ENCODE measurements at places on chromosomes 3 and 15.

- DNase-seq = no peak
Measured at GRCh38 chr3:29282427-29283230, 1.8 kb downstream of the RBMS3 start.

DNA sequence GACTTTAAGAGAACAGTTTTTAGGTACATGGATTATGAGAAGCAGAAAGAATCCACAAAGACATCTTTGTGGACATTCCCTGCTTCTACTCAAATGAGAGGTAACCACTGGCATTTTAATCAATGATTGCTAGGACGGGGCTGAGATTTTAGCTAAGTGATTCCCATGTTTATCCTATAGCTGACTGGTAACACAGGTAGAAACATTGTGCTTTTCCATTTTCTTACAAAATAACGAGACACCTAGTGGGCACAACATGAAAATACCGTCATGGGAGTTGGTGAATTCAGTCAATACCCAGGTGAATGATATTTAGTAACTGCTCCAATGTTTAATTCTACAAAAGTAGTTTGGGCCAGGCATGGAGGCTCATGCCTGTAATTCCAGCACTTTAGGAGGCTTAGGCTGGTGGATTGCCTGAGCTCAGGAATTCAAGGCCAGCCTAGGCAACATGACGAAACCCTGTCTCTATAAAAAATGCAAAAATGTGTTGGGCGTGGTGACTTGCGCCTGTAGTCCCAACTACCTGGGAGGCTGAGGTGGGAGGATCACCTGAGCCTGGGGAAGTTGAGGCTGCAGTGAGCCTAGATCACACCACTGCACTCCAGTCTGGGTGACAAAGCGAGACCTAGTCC lies 37.2 kb upstream of the DENND4A start:
- DNase-seq = no peak

DNA sequence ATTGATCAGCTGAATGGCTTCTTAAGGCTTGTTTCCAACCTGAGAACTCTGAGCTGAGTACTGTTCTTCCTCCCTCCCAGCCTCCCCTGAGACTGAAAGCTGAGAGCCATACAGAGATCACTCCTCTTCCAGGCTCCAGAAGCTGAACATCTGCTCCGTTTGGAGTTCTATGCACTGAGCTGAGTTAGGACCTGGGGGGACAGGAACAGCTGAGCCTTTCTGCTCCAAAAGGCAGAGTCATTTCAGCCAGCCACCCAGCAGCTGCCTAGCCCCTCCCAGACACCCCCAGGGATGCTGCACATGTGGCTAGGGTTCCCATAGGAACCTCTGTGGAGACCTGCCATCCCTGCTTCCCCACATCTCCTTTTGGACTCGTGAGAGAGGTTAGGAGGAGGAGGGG lies 64.2 kb upstream of the GLCE start:
- no peak for DNase-seq

DNA sequence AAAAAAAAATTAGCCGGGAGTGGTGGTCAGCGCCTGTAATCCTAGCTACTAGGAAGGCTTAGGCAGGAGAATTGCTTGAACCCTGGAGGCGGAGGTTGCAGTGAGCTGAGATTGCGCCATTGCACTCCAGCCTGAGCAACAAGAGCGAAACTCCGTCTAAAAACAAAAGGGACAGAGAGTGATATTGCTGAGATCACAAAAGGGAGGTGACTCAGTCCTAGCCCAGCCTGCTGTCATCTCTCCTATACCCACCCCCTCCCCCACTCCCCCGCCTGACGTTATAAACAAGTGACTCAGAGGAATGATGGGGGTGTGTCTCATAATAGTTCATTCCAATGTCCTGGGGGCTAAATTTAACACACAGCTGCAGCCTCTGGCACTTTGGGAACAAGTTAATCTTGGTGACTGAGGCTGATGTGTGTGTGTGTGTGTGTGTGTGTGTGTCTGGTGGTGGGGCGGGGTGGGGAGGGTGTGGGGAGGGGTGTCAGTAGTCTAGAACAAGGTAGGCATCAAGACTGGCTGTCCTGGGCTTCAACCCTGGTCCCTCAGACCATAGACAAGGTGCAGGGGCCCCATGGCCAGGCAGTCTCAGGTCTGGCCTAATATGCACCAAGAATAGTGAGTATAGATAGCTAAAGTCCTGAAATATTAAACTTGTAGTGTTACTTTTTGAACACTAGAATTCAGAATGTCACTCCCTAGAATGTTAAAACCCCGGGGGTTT lies 1.3 kb upstream of the KLHL40 start:
- no peak for DNase-seq

DNA sequence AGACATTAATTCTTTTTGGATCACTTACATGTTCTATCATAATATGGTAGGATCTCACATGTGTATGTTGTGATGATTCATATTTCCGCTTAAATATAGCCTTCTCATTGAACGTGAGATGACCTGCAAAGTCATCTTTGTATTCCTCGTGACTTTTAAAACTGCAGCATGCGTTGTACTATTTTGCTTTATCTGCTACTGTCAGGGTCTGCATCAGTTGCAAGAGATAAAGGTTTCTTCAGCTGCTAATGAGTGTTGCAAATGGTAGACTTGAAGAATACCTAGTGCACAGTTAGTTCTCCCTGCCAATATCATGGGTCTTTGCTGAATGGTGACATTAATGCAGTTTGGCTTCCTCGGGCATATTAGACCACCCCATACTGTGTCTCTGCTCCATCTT lies 31.8 kb downstream of the REC114 start:
- DNase-seq = no peak

DNA sequence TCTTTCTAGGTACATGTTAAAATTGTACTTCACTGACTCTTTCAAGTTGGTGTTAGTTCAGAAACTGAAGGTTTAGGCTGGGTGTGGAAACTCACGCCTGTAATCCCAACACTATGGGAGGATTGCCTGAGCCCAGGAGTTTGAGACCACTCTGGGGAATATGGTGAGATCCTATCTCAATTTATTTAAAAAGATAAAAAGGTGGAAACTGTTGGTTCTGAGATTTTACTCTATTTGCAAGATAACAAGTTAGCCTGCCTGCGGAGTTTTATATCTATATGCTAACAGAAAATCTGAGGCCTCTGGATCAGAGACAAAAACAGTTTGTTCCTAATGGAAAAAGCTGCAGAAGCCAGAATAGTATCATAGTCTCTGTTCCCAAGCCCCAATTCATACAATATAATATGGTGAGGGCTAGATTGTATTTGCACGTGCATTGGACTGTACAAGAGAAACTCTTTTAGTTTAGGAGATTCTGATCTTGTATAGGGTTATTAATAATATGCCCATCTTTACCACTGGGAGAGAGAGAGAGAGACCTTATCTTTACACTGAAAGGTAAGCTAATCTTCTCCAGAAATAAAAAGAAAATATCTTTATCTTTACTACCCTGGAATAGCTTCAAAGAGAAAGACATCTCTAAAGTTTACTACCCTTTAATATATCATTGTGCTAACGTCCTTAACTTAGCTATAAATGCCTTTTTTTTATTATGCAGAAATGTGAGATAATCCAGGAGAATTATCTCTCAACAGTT lies 1267.6 kb downstream of the OTOL1 start:
- no peak for DNase-seq

Data from stimulated activated naive B cell treated with anti-CD40 and anti-IgM and Interleukin-4, amounts not matched to agents 10 μg/mL and 1 μg/mL and 100 μg/mL, for 72 hours (primary cell).